ENCODE measurements at places on chromosomes 2 and 18. TPM values are rescaled to one million over a fixed set of nuclear protein-coding genes. Genes with fewer than 3 reads are reported as not detected.

Gene SMYD5
- total RNA-seq = 27.9 TPM

Gene MLPH
- total RNA-seq = 110 TPM

Gene DLX2
- not detected for total RNA-seq

Gene C2orf78
- not detected for total RNA-seq

Gene RAB12
- total RNA-seq = 66.0 TPM

Gene MGAT4A
- 0.87 TPM for total RNA-seq

Gene TMX3
- 127 TPM for total RNA-seq

Gene SMYD1
- not detected for total RNA-seq

Gene CCDC178
- total RNA-seq = 2.7 TPM

Gene TCF4
- 68.4 TPM for total RNA-seq

Gene GBX2
- total RNA-seq = not detected

Gene INHBB
- total RNA-seq = not detected

Gene OXER1
- total RNA-seq = not detected

Gene EVX2
- 0.11 TPM for total RNA-seq

Gene PARD3B
- 13.7 TPM for total RNA-seq

Gene CDK5R2
- 0.22 TPM for total RNA-seq

Gene PLGLB2
- 2.1 TPM for total RNA-seq

Gene RAB27B
- total RNA-seq = 22.2 TPM

Gene IL1RL1
- 0.77 TPM for total RNA-seq

Gene HSBP1L1
- 7.9 TPM for total RNA-seq

Gene ALK
- under 0.01 TPM for total RNA-seq

Gene SMAD7
- 33.1 TPM for total RNA-seq
